ENCODE measurements at places on chromosomes 3 and 15. TPM values are rescaled to one million over a fixed set of nuclear protein-coding genes. Genes with fewer than 3 reads are reported as not detected.

The TADA3 gene
- 67.6 TPM for total RNA-seq

The CPN2 gene
- not detected for total RNA-seq

The PEX5L gene
- not detected for total RNA-seq

The FEZF2 gene
- not detected for total RNA-seq

The CD86 gene
- total RNA-seq, result not detected

The DUOXA2 gene
- not detected for total RNA-seq

The KLHL40 gene
- total RNA-seq, result not detected

The C15orf62 gene
- 0.10 TPM for total RNA-seq

The CSPG5 gene
- total RNA-seq, result 0.19 TPM

The ISLR gene
- not detected for total RNA-seq

The TF gene
- total RNA-seq, result 0.52 TPM

The SNX22 gene
- total RNA-seq, result 0.47 TPM

The PLEKHO2 gene
- total RNA-seq, result 12.5 TPM

The WNT7A gene
- 0.07 TPM for total RNA-seq

The FBLN2 gene
- total RNA-seq, result not detected

The LRRC34 gene
- total RNA-seq, result 3.8 TPM

The LDHAL6B gene
- total RNA-seq, result not detected

The TRIM59 gene
- total RNA-seq, result 25.8 TPM

The MST1 gene
- total RNA-seq, result 10.7 TPM

The GOLGA8J gene
- total RNA-seq, result not detected

The MAGI1 gene
- total RNA-seq, result not detected

The OR4F15 gene
- not detected for total RNA-seq

The CYP1A1 gene
- 0.37 TPM for total RNA-seq

The XRN1 gene
- 64.5 TPM for total RNA-seq

The LRRC3B gene
- total RNA-seq, result not detected

The LMCD1 gene
- total RNA-seq, result 0.94 TPM

The TMEM87A gene
- total RNA-seq, result 28.4 TPM

The STAC gene
- total RNA-seq, result not detected
